ENCODE measurements at places on chromosomes 7 and 10. TPM values are rescaled to one million over a fixed set of nuclear protein-coding genes. Genes with fewer than 3 reads are reported as not detected.

DNA sequence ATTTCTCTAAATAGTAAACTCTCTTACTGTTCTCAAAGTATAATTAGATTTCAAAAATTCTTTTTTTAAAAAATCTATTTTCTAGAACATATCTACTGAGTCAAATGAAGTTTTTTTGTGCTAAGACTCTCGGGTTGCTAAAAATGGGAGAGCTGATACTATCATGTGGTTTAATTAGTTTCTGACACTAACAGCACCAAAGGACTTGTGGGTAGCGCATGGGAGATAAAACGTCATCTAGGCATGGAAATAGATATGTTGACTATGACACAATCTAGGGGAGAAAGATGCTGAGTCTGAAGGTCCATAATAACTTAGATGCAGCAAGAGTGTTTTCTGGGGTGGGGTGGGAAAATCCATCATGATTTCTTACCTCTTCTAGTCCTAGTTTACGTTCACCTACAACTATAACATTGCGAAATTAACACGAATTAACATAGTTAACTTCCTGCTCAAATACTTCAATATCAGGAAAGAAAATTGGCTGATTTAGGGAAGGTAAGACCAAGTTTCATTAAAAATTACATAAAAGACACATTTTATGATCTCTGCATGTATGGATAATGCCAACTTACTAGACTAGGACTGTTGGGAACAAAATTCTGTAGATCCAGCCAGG lies 14.3 kb upstream of the ARMC3 start:
- no peak for DNase-seq

DNA sequence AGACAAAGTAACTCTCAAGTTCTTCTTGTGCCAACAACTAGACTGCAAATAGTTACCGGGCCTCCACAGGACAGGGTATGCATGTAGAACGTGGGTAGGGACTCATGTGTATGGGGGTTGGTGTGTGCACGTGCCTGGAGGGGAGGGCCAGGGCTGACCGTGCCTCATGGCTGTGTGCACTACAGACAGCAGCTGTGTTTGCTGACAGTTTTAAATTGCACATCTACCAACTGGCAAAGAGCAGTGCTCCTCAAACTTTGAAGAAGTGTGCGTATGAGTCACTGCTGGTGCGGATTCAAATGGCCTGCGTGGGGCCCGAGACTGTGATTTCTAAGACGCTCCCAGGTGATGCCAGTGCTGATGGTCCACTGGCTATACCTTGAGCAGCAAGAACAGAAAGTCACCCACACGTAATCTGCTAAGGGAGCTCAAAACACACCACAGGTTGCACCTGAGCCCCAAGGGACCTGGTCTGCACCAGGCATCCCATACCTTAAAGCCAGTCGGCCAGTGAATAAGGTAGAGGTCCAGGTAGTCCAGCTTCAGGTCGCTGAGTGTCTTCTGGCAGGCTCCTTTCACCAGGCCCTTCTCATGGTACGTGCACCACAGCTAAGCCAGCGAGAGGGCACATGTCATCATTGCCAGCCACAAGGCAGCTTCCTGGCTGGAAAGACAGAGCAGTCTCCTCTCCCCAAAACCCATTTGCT lies 8.5 kb downstream of the AKR1B1 start:
- DNase-seq, result peak; percentile 36

GRCh38 chr10:60352105-60352504 lies 37.6 kb downstream of the ANK3 start:
- no peak for DNase-seq

- DNase-seq, result no peak
Observed at GRCh38 chr10:80182986-80183385, 22.4 kb downstream of the ANXA11 start.

GRCh38 chr7:104208421-104208780 lies 588 bp upstream of the ORC5 start:
- DNase-seq, result no peak

DNA sequence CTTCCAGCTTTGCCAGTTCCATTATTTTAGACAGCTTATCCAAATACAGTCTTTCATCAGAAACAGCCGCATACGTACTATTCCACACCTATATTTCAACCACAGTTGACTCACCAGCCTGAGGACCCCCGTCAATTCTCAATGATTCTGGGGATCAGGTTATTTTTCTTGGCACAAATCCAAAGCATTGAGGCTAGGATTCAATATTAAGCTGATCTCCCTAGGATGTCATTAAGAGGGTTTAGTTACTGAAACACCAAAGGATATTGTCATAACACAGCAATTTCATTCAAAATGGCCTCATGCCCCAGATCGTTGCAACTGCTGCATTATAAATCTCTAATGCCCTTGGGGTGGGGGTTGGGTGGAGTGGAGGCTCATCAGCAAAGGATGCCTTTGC lies 214.6 kb downstream of the PTEN start:
- no peak for DNase-seq

DNA sequence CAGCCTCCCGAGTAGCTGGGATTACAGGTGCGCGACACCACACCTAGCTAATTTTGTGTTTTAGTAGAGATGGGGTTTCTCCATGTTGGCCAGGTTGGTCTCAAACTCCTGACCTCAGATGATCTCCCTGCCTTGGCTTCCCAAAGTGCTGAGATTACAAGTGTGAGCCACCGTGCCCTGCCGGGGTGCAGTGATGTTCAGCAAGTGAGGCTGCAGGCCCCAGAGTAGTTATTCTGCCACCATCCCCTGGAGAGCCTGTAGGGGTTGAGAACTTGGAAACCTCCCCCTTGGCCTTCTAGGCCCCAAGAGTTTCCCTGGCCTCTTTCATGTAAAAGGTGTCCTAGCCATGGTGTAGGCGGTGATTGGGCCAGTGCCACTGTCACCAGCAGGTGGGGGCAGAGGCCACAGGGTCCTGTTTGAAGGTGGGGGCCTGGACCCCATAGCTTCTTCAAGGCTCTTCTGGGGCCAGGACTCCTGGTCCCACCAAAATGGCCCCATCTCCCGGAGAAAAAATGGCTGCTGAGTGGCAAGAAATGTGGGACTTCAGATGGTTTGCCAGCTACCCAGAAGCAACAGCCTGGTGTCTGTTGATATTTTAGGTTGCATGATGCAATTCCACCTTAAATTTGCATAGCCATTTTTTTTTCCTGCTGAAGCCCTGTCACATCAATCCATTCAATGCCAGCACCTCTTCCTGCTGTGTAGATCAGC lies 25.5 kb upstream of the INMT start:
- no peak for DNase-seq

DNA sequence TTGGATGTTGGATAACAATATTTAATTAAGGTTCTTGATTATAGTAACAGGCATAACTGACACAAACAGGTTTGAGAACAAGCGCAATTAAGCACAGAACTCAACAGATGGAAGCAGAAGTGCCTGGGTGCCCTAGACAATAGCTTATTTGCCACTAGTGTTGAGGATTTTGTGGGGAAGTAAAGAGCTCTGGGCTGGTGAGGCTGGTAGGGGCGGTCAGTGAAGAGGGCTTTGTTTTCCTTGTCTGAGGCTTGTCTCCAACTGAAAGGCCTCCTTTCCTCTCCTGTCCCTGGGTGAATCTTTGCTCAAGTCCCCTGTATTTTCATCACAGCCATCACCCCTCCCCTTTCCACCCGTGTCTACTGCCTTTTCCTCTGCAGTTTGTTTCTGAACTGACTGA lies 104.6 kb downstream of the KAT6B start:
- no peak for DNase-seq

DNA sequence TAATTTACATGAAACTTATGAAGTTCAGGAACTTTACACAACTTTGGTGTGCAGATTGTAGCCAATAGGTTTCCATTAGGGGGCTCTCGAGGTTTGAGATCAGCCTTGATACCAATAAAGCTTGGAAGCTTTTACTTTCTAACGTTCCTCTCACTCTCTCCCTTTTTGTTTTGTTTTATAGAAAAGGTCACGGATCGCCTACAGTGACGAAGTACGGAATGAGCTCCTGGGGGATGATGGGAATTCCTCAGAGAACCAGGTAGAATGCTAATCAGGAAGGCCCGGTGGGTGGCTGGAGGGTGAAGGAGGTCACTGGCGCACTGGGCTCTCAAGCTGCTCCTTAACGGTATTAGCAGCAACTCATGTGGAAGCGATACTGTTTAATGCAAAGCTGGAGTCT lies 79.9 kb downstream of the VTI1A start:
- no peak for DNase-seq

- no peak for DNase-seq
Observed at GRCh38 chr7:45938626-45939302, 17.7 kb upstream of the IGFBP3 start.

GRCh38 chr7:25073451-25073850 lies 51.6 kb downstream of the CYCS start:
- DNase-seq, result peak; percentile 52

GRCh38 chr10:102795453-102796406 lies 41.5 kb downstream of the CYP17A1 start:
- DNase-seq, result no peak

DNA sequence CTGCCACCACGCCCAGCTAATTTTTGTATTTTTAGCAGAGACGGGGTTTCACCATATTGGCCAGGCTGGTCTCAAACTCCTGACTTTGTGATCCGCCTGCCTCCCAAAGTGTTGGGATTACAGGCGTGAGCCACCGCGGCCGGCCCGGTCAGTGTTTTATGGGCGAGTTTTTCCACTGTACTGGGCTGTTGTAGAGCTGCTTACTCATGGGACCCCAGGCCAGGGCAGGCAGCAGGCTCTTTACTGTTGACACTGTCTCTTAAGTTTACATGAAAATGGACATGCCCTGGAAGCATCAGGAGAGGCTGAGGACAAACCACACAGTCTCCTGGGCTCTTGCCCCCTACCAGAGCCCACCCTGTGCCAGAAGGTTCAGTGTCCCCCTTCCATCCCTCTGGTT lies 11.2 kb downstream of the NACAD start:
- no peak for DNase-seq

GRCh38 chr10:79063071-79063491 lies 5.7 kb upstream of the ZMIZ1 start:
- no peak for DNase-seq

HECW1 gene
- polyA plus RNA-seq, result 1.1 TPM

Measured in fibroblast of lung (primary cell).